RKO (cell line): ENCODE measurements at places on chromosomes 11 and 22.

- DNase-seq, result no peak
These were observed 84.4 kb downstream of the KCNQ1 start for GRCh38 chr11:2529173-2529572.

GRCh38 chr11:16001899-16002426 is 354.4 kb downstream of the SOX6 start:
- DNase-seq, result peak; percentile 5

DNA sequence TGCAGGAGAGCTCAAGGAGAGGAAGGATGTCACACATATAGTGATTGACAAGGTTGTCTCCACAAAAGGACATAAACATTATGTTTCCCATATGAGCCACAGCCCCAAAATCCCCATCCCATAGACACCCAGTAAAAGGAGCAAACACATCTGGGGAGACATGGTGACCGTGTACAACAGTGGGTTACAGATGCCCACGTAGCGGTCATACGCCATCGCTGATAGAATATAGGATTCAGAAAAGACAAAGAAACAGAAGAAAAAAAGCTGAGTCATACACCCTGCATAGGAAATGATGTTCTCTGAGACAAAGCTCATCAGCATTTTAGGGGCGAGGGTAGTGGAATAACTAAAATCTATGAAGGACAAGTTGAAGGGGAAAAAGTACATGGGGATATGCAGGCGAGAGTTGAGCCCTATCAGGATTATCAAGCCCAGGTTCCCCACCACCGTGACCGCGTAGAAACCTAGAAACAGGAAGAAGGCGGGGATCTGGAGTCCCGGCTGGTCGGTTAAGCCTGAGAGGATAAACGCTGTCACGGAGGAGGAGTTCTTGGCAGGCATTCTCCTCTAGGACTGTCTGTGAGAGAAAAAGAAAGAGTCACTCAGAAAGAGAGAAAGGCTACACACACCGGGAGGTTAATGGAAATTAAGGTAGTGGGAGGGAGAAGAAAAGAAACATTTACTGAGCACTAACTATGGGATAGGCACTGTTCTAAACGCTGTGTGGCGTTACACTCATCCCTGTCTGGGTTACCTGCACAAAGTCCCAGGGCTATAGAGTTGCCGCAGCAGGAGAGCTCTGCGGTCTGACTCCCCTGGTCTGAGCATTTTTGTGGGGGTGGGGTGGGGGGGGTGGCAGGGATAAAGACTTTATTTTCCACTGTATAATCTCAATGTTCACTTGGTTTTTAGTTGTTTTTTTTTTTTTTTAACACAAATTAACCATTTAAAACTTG is 36.1 kb upstream of the OR8B8 start:
- DNase-seq, result peak; percentile 45

DNA sequence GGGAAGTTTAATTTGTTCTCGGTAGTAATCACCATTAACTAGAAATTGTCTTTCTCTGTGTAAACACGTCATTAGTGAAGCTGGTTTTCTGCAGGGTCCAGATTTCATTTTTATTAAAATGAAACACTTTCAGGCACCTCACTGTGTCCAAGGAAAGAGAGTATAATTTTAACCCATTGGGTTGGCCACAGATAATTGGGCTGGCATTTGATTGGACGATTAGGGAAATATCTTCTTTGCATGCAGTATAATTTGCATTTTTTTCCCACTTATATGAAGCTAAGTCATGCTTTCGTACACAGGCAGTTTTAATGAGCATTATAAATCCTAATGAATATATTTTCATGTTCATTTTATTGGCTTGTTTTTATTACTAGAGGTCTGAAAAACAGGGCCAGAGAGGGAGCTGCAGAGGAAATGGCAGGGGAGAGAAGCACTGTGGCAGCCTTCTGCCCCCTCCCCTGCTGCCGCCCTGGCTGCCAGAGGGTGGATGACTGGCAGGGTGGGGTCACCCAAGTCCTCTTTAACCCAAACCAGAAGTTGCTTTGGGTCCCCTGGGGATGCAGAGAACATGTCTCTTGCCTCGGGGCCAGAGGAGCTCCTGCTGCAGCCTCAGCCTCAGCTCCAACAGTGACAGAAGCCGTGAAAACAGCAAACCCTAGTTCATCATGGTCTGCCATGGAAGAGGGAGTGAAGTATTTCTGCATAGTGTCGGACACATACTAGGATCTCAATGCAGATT is 93.9 kb downstream of the PKNOX2 start:
- no peak for DNase-seq

- DNase-seq, result peak; percentile 97
These were observed 198.5 kb upstream of the CTSC start for GRCh38 chr11:88535916-88536547.
